Hematopoietic multipotent progenitor cell treated with erythropoietin and hydrocortisone succinate and interleukin-3 and kit ligand, for 6 days (in vitro differentiated cells): ENCODE measurements at places on chromosomes 4 and X.

GRCh38 chr4:138522366-138522765, 280.2 kb upstream of the SLC7A11 start:
- DNase-seq = peak; percentile 33

GRCh38 chr4:185748901-185749390, 63.0 kb downstream of the SORBS2 start:
- no peak for DNase-seq

GRCh38 chrX:3143043-3143799, 102.0 kb downstream of the ARSF start:
- peak; percentile 12 for DNase-seq

DNA sequence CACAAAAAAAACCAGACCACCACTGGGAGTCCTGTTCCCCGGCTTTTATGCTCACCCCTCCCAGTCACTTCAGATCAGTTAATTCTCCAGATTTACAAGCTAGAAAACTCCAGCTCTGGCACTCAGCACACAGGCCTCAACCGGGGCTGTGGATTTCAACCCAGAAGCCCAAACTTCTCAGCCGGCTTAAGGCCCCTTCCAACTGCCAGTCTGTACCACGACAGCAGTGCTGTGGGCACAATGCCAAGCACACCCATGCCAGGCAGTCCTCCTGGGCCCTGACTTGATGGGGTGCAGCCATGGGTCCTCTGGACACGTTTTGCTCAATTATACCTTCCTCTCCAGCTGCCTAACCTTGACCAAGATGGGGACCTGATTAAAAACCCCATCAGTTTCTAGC, 12.2 kb downstream of the SOD3 start:
- no peak for DNase-seq

GRCh38 chr4:176150356-176150682, 45.1 kb downstream of the SPATA4 start:
- peak; percentile 46 for DNase-seq

DNA sequence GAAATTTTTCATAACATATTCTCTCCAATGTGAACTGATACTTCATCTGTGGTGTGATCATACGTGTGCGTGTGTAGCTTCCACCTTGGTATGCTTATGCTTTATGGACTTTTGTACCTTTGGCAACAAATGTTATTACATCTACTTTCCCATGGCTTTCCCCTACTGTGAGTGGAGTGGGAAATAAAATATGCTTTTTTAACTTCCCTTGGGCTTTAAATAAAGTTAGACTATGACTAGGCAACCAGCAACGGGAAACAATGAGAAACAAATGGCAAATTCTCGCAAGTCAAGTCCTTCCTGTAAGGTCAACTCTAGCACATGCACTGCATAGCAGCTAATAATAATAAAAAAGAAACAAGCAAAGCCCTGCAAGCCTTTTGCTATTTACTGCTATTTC, 205.0 kb upstream of the PDE5A start:
- DNase-seq = no peak
